Pancreas (tissue), 10 donors: ENCODE measurements at places on chromosomes 13 and 19. TPM values are rescaled to one million over a fixed set of nuclear protein-coding genes. Genes with fewer than 3 reads are reported as not detected.
A peak's percentile ranks its signal among the peaks of the same experiment; 100 is the strongest.

FDX2 gene
- 25.0 TPM for polyA plus RNA-seq

C1QTNF9B gene
- polyA plus RNA-seq, result 0.12 TPM

DNA sequence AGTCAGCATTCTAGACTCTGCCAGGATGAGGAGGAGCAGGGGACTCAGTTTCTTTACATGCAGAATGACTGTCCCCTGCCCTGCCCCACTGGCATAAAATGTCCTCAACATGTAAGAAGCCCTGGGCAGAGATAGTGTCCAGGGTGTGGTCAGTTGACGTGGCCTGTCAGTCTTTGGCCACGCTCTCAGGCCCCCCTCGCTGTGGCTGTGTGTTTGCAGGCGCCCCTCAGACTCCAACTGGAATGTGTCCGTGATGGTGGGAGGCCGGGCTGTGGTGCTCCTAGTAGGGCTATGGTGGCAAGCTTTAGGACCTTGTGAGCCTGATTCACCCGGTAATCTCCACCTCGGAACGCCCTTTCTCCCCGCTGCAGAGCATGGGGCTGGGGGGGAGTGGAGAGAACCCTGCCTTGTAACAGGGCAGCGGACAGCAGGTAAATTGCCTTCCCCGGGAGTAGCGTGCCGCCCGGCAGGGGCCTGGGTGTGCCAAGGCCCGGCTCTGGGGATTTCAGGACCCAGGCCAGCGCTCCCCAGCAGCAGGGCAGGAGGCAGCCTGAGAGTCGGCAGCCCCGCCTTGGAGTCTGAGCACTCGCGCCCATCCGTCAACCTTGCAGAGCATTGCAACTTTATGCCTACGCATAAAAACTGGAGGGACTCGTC is 62.3 kb downstream of the CHST8 start:
- DNase-seq, result peak; percentile 32
- no peak overlapping the region for H3K4me3 ChIP-seq
- H3K4me1 ChIP-seq, result no peaks in the 10 kb centered on the region
- no peaks in the 10 kb centered on the region for H3K27me3 ChIP-seq
- no peaks in the 10 kb centered on the region for H3K36me3 ChIP-seq

TNFAIP8L1 gene
- 3.6 TPM for polyA plus RNA-seq

GRCh38 chr13:102309110-102309509 is 92.7 kb downstream of the FGF14 start:
- no peak overlapping the region for H3K4me3 ChIP-seq
- no peaks in the 10 kb centered on the region for H3K27me3 ChIP-seq
- no peaks in the 10 kb centered on the region for H3K36me3 ChIP-seq
- H3K4me1 ChIP-seq, result no peaks in the 10 kb centered on the region
- H3K27ac ChIP-seq, result no peak overlapping the region

SIPA1L3 gene
- 19.7 TPM for polyA plus RNA-seq

NCR1 gene
- polyA plus RNA-seq, result not detected

MBD3L2B gene
- polyA plus RNA-seq, result not detected

GRCh38 chr19:35822579-35822978 is 9.9 kb upstream of the PRODH2 start:
- H3K4me3 ChIP-seq, result no peak overlapping the region
- H3K4me1 ChIP-seq, result no peaks in the 10 kb centered on the region
- H3K27me3 ChIP-seq, result no peaks in the 10 kb centered on the region
- no peak for DNase-seq
- no peak overlapping the region for H3K27ac ChIP-seq
- no peaks in the 10 kb centered on the region for H3K36me3 ChIP-seq
